NCI-H2081 treated with DMSO at 0.1 percent for 48 hours (cell line): ENCODE measurements at places on chromosomes 3 and 15.

DNA sequence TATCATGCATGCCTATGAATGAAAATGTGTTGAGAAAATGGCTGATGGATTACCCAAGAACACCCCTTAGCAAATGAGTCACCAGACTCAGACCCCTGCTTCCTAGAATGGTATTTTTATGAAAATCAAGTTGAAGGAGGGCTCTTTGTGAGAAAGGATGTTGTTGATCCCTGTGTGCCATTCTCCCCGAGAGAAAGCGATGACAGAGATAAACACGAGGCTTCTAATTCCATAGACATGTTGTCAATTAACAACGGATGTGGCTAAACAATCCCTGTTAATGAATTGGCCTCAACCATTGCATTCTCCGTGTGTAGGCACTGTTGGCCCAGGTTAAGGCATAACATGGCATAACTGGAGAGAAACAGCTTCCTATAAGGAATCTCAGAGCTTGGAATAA, 5.8 kb upstream of the OXTR start:
- no peak for DNase-seq

GRCh38 chr3:56988458-56989168, 71.9 kb upstream of the SPATA12 start:
- DNase-seq: peak; percentile 14

- DNase-seq: no peak
Measured at GRCh38 chr3:99666201-99666600, 27.8 kb downstream of the COL8A1 start.

DNA sequence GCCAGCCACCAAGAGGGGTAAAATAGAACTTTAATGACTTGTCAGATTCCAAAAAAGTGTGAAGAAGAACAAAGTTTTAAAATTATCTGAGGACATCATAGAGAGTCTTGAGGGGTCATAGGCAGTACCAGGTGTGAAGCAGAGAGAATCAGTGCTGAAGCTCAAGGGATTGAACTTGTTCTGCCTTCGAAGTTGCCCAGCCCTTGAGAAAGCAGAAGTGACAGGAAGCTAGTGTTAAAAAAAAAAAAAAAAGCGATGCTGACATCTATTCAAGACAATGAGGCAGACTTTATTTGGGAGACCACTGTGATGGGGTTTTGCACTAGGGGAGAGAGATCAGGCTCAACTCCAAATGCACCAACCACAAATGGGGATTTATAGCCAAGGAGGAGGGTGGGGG, 21.8 kb downstream of the FBXO22 start:
- DNase-seq: no peak

- DNase-seq: no peak
Measured at GRCh38 chr3:183396662-183397391, 31.6 kb downstream of the MCF2L2 start.

GRCh38 chr3:49802719-49803464, at the start of gene INKA1:
TSS of gene INKA1 (plus strand) at chr3:49803261. CDS start at chr3:49803393, 132 bp downstream.
- DNase-seq: no peak

DNA sequence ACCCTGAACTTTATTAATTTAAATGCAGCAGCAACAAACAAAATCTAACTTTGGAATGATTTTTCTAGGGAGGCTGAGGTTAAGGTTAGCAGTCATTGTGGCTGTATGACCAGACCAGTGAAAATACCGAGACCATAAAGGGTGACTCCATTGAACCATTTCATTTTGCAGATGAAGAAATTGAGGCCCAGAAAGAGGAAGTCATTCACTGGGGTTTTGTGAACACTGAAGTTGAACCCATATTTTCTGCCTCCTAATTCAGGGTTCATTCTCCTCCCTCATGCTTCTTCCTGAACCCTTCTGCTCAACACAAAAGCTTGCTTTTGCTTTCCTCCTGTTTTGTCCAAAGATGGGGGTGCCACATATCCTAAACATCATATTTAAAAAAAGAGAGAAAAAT, 65.8 kb upstream of the PLCL2 start:
- no peak for DNase-seq

DNA sequence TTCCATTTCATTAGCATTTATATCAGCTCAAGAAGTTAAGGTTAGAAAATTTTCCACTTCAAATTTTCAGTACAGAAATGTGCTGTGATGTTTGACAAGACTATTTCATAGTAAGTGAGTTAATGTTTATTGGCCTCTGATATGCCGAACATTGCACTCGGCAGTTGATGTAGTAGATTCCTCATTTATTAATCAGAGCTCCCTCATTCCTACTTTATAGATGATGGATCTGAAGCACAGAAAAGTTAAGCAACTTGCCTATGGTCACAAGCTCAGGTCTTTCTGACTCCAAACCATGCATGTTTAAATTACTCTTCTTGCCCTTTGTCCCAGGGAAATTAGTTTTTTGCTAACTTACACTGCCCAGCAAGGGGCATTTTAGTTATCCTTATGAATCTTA, 92.0 kb downstream of the ATG7 start:
- DNase-seq: no peak

- DNase-seq: peak; percentile 61
Measured at GRCh38 chr3:15327941-15328340, 4.4 kb downstream of the SH3BP5 start.

GRCh38 chr15:87142096-87142495, 1062.4 kb downstream of the AGBL1 start:
- no peak for DNase-seq

DNA sequence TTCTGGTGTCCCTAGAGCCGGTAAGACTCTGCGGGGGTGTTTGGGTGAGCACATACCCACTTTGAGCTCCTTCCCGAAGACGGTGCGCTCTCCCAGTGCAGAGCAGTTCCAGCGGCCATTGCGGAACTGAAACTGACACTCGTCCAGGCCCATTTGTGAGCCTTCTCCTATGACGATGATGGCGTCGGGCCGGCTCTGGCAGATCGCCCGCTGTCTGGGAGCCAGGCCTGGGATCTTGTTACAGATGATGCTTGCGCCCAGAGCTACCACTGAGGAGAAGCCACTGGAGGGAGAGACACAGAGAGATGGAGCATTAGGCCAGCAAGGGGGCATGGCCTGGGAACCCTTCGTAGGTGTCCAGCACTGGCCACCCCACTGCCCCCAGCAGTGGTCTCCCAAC, 5.0 kb downstream of the WNT7A start:
- no peak for DNase-seq

DNA sequence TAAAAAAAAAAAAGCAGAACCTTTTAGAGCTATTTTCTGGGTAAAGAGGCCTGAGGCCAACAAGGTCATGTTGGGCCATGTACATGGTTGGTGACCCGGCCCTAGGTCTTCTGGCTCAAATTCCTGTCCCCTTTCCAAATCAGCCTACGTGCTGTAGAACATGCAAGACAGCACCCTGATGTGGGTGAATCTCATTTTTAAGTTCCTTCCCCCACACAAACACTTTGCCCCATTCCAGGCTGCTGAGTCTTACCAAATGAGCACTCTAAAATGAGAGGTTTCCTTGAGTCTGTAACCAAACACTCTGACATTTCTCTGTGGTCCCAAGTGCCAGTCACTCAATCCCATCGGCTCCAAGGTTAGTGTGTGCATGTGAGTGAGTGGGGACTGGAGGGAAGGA, 9.4 kb downstream of the BCL6 start:
- DNase-seq: no peak

GRCh38 chr3:88460369-88460768, 310.6 kb downstream of the C3orf38 start:
- no peak for DNase-seq

- no peak for DNase-seq
Measured at GRCh38 chr3:184970186-184970585, 158.2 kb downstream of the VPS8 start.

- no peak for DNase-seq
Measured at GRCh38 chr3:137110392-137110996, 152.7 kb downstream of the IL20RB start.

GRCh38 chr3:106184540-106185457, 316.0 kb upstream of the CBLB start:
- DNase-seq: no peak

DNA sequence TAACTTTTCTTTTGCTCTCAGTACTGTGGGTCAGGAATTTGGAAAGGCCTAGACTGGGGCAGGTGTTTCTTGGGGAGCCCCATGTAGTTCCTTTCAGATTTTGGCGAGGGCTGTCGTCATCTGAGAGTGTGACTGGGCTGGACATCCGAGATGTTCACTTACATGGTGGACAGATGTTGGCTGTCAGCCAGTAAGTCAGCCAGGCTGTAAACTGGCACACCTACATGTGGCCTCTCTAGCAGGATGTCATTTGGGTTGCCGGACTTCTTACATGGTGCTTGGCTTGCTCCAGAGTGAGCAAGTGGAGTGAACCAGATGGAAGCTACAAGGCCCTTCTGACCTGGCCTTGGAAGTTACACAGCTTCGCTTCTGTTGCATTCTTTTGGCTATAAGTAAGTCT, 20.7 kb downstream of the TATDN2 start:
- no peak for DNase-seq

DNA sequence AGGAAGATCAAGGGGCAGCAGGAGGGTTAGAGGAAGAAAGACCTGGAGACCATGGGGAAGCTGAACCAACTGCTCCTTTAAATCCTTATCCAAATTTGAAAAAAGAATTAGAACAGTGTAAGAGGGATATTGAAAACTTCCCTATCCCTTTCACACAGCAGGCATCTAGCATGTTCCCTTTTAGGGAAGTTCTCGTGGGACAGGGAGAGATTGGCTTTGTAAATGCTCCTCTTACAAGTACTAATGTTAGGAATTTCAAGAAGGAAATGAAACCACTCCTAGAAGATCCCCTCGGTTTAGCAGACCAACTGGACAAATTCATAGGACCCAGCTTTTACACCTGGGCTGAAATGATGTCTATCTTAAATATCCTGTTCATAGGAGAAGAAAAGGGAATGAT, 41.5 kb downstream of the PPCDC start:
- no peak for DNase-seq

GRCh38 chr3:178200316-178200715, 335.9 kb upstream of the KCNMB2 start:
- no peak for DNase-seq

DNA sequence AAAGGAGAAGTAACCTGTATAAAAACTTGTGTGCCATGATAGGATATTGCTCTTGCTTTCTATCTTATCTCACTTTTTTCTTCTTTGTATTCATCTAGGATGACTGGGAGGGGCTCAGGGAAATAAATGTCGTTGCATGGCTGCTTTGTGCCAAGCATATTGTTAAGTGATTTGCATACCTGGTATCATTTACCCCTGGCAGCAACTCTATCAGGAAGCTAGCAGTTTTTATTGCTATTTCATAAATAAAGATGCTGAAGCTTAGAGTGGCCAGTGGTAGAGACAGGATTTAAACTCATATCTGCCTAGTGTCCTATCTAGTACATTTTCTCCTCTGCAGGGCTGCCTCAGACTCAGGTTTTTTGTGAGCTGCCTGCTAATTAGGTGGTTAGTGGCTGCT, 253.3 kb downstream of the PTPRG start:
- no peak for DNase-seq

DNA sequence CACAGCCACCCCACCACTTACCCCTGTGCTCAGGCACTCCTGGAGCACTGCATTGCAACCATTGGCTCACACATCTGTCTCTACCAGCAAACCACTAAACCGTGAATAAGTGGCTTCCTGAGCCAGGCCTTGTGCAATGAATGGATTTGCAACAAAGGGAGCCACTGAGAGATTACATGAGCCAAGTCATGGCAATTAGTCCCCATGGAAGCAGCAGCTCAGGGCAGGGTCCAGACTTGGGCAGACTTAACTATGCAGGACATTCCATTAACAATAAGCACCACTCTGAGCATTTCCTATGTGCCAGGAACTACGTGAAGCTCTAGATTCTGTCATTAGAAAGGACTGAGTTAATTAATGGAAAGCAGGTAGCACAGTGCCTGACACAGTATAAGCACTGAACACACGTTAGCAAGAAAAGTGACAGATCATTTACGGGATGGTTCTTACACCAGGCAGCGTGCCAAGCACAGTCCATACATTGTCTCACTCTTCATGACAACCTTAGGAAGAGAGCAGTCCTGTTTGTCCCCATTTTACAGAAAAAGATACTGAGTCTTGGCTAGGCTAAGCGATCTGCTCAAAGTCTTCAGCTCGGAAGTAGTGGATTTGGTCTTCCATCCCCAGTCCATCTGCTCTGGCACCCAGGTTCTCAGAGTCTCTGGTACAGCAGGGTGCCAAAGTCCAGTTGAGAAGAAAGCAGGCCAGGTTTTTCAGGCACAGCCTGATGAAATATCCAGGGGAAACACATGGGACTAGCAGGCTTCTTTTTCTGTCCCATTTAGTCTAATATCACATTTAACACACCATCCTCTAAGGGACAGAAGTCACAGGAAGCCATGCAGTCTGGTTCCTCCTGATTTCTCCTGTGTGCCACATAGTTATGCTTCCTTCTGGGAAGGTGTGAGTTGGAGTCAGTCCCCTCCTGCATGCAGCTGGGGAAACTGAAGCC, 44.1 kb downstream of the LIPC start:
- peak; percentile 33 for DNase-seq

DNA sequence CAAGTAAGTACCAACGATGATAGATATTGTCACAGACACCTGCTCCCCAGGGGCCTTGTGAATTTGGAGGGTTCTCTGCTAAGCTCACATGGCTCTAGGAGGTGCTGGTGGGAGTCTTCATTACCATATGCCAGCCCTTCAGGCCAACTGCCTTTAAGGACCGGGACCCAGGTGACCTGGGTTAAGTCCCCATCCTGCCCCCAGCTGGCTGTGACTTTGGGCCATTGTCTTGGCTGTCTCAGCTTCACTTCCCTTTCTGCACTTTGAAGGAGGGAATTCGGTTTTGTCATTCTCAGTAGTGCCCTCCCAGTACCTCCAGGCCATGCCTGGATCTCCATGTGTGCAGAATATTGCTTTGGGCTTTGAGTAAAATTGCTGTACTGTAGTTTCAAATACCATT, 72.8 kb upstream of the ACAD9 start:
- no peak for DNase-seq

- DNase-seq: no peak
Measured at GRCh38 chr15:64527263-64527984, 67.0 kb downstream of the ZNF609 start.

DNA sequence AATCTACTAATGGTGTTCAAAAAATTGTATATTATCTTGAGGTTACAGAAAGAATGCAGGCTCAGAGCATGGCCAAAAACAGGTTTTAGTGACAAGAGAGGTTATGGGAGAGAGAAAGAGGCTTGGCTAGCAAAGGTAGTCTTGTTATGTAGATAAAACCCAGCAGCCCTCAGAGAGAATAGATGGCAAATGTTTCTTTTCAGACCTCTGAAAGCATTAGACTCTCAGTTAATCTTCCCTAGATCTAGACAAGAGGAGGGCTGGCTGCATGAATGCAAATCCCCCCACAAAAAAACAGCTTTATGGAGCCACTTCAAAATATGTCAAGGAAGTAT, 62.2 kb downstream of the OSTN start:
- DNase-seq: no peak
